ENCODE measurements at places on chromosomes 6 and 20. TPM values are rescaled to one million over a fixed set of nuclear protein-coding genes. Genes with fewer than 3 reads are reported as not detected.

Gene OPRM1
- not detected for polyA plus RNA-seq

- DNase-seq = no peak
Measured at GRCh38 chr6:160027931-160028330, 59.0 kb downstream of the IGF2R start.

DNA sequence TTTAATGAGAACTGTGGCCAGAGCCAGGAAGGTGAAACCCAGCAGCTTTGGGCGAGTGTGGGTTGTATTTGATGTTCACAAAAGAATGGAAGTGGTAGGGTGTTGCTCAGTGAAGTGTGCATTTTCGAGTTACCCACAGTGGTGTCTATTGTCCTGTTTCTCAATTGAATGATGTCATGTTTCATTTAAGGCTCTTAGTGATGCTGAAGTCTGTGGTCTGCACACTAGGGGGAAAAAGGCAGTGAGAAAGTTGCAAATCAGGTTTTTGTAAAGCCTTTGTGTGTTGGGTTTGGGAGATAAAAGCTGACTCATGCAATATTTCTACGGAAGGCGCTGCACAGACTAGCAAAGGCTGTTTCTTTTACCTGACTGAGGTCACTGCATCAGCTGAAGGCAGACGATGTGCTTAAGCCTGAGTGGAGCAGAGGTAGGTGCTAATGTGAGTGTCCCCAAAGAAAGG is 121.1 kb downstream of the PLEKHG1 start:
- no peak for DNase-seq

DNA sequence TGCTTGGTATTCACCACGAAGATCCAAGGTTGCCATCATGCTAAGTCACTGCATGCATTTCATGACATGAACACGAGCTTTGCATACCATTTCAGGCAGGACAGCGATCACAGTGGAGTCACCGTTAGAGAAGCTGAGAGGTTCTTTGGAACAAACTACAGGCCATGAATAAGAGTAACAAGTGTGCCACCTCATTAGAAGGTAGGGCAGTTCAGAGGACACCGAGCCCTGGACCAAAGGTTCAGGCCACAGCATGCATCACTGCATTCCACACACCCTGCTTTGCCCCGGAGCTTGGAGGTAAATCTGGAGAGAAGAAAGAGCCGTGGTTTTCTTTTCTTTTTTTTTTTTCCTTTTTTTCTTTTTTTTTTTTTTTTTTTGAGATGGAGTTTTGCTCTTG is 66.9 kb upstream of the CDH4 start:
- no peak for DNase-seq

GRCh38 chr6:1703091-1703855 is 93.6 kb downstream of the FOXC1 start:
- DNase-seq = peak; percentile 16

GRCh38 chr20:4099905-4100675 is 84.7 kb upstream of the RNF24 start:
- peak; percentile 77 for DNase-seq

- peak; percentile 35 for DNase-seq
Measured at GRCh38 chr6:87723170-87724078, 21.4 kb upstream of the AKIRIN2 start.

DNA sequence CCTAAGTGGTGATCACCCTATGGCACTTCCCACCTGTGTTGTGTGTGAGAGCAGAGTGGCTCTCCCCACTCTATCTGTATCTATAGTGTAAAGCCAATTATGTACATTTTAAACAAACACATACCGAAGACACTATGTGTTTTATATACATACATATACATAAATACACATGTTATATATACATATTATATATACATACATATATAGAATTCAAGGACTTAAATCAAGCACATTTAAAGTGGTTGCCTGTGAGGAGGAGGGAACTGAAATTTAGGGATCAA is 246.6 kb downstream of the LY86 start:
- DNase-seq = no peak
